ENCODE measurements at places on chromosomes 1 and 21.

DNA sequence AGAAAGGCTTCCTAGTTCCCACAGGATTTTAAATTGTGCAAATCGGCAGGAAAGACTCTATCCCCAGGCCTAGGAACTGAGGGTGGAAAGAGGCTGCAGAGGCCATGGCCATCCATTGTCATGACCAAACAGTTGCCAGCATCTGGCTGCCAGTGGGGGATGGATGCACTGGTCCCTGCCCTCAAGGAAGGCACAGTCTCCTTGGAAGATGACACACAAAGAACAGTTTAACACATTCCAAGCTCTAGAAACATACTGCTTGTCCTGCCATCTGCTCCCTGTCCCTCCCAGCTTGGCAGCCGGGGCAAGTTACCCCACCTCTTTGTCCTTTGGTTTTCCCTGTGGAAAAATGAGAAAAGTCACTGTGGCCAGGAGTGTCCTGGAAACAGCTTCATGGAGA lies 83.2 kb downstream of the BCAR3 start:
- DNase-seq = no peak

DNA sequence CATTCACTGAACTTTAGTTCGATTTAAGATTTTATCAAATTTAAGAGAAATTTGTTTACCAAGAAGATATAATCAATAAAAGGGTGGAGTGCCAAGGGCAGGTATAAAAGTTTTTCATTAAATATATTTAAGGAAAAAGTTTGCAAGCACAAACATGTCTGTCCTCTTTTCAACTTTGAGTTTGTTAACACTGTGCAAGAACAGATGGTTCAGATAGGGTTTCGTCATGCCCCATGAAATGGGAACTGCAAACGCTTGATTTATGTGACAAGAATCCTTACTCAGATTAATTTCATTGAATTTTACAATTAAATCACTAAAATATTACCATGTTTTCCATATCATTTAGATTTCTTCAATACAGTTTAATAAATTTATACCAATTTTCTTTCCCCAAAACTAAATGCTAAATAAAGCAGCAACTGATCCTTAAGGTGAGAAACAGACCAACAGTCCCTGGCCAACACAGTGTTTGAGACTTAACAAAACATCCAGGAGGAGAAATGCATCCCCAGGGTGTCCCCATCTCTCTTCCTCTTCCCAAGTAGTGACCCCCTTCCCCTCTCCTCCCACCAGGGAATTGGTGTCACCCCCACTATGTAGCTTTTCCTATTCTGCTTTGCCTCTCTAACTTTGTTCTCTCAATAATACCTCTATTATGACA lies 292.9 kb downstream of the LTN1 start:
- peak; percentile 61 for DNase-seq

DNA sequence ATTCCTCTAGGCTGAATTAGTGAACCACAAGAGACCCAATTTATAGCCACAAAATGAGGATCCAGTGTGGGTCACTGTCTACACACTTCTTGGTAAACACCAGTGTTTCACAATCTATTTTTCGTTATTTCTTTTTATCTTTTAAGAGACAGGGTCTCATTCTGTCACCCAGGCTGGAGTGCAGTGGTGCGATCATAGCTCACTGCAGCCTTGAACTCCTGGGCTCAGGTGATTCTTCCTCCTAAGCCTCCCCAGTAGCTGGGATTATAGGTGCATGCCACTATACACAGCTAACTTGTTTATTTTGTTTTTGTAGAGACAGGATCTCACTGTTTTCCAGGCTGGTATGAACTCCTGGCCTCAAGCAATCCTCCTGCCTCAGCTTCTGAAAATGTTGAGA lies 29.3 kb upstream of the SLC45A3 start:
- no peak for DNase-seq

- DNase-seq = peak; percentile 25
Observed at GRCh38 chr1:171898941-171899340, 57.6 kb downstream of the DNM3 start.

GRCh38 chr21:39675590-39675989 lies 62.9 kb downstream of the B3GALT5 start:
- DNase-seq = no peak

DNA sequence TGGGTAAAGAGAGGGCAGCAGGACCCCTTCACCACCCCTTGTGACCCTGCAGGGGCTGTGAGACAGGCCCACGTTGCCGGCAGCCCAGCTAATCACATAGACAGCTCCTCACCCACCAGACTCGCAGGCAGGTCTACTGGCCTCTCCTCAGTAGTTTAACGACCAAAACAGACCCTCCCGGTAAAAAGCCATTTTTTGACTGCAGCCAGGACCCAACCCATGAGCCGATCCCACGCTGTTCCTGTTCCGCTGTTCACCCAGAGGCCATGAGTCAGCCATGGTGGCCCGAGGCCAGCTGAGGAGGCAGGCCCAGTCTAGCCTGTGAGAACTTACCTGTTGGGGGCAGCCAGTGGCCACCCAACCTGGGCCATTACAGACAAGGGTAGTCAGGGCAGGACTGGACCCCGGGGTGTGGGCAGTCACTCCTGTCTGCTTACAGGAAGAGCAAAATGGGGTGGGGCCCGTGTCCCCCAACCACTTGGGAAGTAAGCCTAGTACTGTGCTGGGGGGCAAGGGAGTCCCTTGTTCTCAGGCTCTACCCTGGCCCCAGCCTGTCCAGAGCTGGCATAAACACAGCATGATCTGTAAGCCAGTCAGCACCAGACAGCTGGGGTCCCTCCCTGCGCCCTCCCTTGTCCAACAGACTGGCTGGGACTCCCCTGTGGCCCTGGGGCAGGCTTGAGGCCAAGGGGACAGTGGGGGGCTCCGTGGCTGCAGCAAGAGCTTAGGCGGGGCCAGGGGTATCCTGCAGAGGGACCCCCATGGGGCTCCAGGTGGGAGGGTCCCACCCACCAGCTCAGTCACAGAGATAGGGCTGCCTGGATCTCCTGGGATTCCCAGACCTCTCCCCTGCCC lies 61.9 kb downstream of the WNT9A start:
- DNase-seq = no peak

GRCh38 chr1:225848030-225848955 lies 33.9 kb downstream of the TMEM63A start:
- no peak for DNase-seq

DNA sequence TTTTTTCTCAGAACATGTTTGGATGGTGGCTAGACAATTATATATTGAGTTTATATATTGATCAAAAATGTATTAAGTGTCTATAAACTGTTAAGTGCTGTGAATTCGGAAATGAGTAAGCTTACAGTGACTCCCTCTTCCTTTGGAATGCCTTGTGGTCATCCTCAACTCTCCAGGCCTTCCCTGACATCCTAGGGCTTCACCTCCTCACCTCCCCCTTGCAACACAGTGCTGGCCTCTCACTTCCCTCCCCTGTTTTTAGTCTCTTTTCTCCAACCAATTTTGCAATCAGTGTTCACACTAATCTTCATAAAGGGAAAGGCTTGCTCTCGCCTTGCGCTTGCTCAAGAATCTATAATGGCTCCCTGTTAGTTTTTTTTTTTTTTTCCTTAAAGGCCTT lies 95.1 kb upstream of the C1orf21 start:
- DNase-seq = no peak

- DNase-seq = no peak
Observed at GRCh38 chr21:32190493-32191144, 88.2 kb downstream of the MIS18A start.

- no peak for DNase-seq
Observed at GRCh38 chr21:33974513-33975468, 59.2 kb upstream of the ATP5PO start.

- DNase-seq = no peak
Observed at GRCh38 chr1:30770150-30770549, 12.6 kb upstream of the LAPTM5 start.

- DNase-seq = no peak
Observed at GRCh38 chr21:17782051-17782450, 37.1 kb downstream of the C21orf91 start.

GRCh38 chr21:35354078-35354477 lies 305.0 kb upstream of the RUNX1 start:
- no peak for DNase-seq

DNA sequence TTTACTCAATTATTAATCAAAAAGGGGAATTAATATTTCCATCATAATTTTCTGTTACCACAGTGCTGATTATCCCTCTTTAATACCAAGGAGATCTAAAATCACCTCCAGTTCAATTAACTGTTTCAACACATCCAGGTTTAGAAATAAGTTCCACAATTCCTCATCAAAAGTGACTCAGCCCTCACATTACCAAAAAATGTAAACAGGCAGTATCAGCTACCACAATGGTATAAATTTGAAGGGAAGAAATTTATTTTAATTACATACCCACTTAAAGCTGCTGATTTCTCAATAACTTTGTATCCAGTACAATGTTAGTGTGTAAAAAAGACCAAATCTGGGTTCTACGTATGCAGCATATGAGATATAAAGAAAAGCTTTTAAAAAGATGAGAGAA lies 51.9 kb downstream of the EIF4G3 start:
- DNase-seq = no peak

DNA sequence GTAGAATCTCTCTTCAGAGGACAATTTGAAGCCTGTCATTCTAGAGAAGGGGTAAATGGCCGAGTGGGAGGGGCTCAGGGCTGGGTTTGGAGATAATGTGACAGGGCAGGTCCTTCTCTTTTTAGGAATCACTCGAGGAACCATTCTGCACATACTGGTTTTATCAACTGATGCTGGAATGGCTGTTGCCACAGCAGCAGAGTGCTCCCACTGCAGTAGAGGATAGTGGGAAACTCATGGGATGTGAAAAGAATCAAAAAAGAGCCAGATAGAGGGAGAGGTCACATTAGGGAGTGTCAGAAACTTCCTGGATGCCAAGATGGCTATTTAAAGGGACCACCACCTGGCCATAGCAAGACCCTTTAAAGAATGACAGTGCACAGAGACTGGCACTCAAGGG lies 105.3 kb downstream of the NAV1 start:
- DNase-seq = no peak

DNA sequence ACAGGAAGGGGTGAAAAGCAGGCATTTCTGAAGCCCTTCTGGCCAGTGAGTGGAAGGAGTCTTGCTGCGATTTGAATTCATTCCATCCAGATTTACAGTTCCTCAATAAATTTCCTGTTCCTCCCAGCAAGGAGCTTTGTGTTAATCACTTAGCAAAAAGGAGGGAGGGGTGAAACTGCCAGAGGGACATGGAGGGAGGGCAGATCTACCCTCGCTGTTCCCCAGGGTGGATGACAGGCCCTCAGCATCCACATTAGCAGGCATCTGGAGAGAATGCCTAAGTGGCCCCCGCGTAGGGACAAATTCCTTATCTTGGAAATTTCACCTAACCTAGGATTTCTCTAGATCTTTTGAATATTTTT lies 1.2 kb downstream of the ETV3 start:
- peak; percentile 28 for DNase-seq

GRCh38 chr21:42512346-42513034 lies 1.2 kb upstream of the SLC37A1 start:
- DNase-seq = no peak

DNA sequence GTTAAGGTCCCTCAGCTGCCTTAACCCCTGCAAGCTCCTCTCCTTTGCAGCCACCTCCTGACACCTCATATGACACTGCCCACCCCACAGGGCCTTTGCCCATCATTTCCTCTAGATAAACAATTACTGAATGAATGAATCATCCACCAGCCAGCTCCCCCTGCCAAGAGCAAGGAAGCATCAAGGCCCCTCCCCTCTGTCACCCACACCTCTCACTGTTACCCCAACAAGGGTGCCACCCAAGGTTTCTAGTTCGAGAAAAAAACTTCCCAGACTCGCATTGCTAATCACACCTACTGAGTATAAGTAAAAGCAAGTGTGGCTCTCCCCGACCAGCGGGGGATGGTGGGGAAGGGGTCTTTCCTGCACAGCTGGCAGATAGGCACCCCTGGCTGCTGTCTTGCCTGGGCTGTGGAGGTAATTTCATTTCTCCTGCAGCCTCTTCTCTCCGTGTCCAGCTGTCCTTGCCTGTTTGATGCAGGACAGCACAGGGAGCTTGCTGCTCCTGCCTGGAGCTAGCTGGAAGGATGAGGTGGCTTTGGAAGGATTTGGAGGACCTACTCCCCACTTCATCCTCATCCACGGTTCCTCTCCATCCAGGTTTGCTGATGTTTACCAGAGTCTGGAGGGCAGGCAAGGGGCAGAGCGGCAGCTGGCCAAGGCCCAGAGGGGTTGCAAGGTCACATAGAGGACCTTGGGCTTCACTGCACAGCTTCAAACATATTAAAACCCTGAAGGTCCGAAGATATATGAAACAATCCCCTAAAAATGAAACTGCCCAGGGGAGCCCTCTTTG lies 33.1 kb upstream of the LBR start:
- no peak for DNase-seq

DNA sequence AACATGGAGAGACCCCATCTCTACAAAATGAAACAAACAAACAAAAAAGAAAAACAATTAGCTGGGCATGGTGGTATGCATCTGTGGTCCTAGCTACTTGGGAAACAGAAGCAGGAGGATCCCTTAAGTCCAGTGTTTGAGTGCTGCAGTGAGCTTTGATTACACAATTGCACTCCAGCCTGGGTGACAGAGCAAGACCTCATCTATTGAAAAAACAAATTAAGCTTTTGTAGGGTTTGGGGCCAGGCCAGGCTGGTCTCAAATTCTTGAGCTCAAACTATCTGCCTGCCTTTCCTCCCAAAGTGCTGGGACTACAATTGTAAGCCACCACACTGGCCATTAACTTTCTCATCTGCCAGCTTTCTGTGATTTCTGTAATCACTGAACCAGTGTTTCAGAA lies 27.2 kb downstream of the NIPAL3 start:
- no peak for DNase-seq

GRCh38 chr1:207024202-207025145 lies 8.1 kb downstream of the C1orf116 start:
- no peak for DNase-seq

DNA sequence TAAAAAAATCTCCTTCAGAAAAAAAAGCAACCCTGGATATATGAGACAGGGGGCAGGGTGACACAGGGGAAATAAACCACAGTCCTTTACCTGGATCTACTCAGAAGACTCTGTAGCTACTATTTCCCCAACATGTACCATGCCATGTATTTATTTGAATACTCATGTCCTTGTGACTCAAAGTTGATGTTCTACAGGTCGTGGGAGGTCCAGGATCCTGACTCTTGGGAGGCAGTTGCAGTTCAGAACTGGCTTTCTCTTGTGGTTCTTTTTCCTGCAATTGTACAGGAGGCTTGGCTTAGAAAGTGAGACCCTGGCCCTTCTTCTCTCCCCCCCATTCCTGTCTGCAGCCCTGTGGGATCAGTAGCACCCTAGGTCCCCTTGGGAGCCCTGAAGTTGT lies 5.8 kb upstream of the IL24 start:
- DNase-seq = no peak

- DNase-seq = no peak
Observed at GRCh38 chr1:37922767-37923550, 23.9 kb downstream of the INPP5B start.

DNA sequence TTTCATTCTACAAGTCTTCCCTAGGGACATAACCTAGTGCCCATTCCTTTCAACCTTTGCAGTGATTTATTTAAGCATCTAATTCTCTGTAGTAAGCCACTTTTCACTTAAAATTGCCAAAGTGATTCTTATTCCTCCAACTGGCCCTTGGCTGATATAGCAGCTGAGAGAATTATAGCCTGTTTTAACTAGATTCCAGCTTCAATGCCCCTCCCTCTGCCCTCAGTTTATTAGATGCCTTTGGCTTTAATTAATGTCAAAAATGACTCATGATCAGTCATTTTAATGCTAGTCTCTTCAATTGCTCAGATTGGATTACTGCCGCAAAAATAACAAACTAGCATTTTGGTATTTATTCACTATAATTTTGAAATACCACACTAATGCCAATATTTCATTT lies 145.4 kb upstream of the KCTD3 start:
- no peak for DNase-seq

GRCh38 chr1:12546771-12547585 lies 71.0 kb downstream of the DHRS3 start:
- peak; percentile 70 for DNase-seq

GRCh38 chr1:153072806-153073726 lies 1.7 kb upstream of the SPRR2B start:
- DNase-seq = no peak

Data from skin of body (tissue), 3 donors.